Activated naive CD4-positive, alpha-beta T cell treated with anti-CD3 and anti-CD28 coated beads for 36 hours (primary cell): ENCODE measurements at places on chromosomes 12 and 14. TPM values are rescaled to one million over a fixed set of nuclear protein-coding genes. Genes with fewer than 3 reads are reported as not detected.

DNA sequence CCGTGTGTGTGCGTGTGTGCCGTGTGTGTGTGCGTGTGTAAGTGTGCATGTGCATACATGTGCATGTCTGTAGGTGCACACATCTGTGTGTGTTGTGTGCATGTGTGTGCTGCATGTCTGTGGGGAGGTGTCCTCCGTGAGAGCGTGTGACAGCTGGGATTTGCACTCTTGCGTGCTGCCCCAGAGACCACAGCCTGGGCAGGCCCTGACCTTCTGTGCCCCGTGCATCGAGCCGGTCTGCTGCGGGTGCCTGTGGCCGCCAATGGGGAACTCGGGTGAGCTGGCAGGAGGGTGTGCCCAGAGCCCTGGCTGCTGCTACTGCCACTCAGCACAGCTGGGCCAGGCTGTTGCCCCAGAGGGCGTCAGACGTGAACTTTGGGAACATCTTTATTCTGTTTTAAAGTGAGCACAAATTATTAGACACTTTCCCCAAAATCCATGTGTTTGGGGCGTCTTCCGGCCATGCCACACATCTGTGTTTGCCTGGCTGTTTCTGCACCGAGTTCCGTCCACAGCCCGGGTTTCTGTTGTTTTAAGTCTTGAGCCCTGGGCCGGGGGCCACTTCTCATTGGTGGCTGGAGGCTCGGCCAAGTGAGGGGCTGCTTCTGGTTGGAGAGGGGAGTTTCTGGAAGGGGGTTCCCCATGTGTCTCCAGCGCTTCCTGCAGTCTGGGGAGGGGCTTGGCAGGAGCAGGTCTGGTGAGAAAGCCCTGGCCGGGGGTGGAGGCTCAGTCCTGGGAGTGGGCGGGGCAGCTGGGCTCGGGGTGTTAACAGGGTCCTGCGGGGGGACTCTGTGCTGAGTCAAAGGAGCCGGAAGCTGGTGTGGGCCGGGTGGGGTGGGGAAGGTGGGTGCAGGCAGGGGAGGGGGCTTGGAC lies 7.6 kb downstream of the CEP170B start:
- DNase-seq = no peak
- no peak overlapping the region for H3K4me3 ChIP-seq

GRCh38 chr12:104630230-104630670 lies 173.5 kb downstream of the CHST11 start:
- H3K36me3 ChIP-seq = peaks cover 8% of the 10 kb centered on the region
- H3K27me3 ChIP-seq = no peaks in the 10 kb centered on the region
- H3K4me3 ChIP-seq = no peak overlapping the region
- no peak for DNase-seq
- H3K4me1 ChIP-seq = peaks cover 11% of the 10 kb centered on the region

Gene USP44
- total RNA-seq = 6.6 TPM

GRCh38 chr12:131897875-131898274 lies 3.5 kb downstream of the ULK1 start:
- H3K27me3 ChIP-seq = no peaks in the 10 kb centered on the region
- H3K4me1 ChIP-seq = peaks cover 18% of the 10 kb centered on the region
- DNase-seq = no peak
- no peaks in the 10 kb centered on the region for H3K36me3 ChIP-seq

- DNase-seq = no peak
- no peaks in the 10 kb centered on the region for H3K27me3 ChIP-seq
- H3K4me1 ChIP-seq = no peaks in the 10 kb centered on the region
- no peak overlapping the region for H3K4me3 ChIP-seq
- H3K36me3 ChIP-seq = no peaks in the 10 kb centered on the region
These were observed 408.9 kb downstream of the SOX5 start for GRCh38 chr12:23540572-23540971.

Gene TAS2R20
- total RNA-seq = 0.60 TPM

- no peak for DNase-seq
- H3K36me3 ChIP-seq = no peaks in the 10 kb centered on the region
- H3K27me3 ChIP-seq = peaks cover 43% of the 10 kb centered on the region
- peak within 1 kb of the TSS; percentile 14 for H3K4me3 ChIP-seq
These were observed at the start of gene DBX2 for GRCh38 chr12:45050751-45051571. Gene DBX2 (minus strand): TSS chr12:45051099. CDS start chr12:45050927, 172 bp downstream.

GRCh38 chr12:112419297-112420133 lies 768 bp downstream of the PTPN11 start:
- peak overlapping the region; percentile 95 for H3K4me3 ChIP-seq
- peak; percentile 61 for DNase-seq
- peak overlapping the region; percentile 98 for H3K27ac ChIP-seq
- H3K4me1 ChIP-seq = peaks cover 43% of the 10 kb centered on the region
- no peaks in the 10 kb centered on the region for H3K27me3 ChIP-seq

Gene TMCC3
- total RNA-seq = not detected

DNA sequence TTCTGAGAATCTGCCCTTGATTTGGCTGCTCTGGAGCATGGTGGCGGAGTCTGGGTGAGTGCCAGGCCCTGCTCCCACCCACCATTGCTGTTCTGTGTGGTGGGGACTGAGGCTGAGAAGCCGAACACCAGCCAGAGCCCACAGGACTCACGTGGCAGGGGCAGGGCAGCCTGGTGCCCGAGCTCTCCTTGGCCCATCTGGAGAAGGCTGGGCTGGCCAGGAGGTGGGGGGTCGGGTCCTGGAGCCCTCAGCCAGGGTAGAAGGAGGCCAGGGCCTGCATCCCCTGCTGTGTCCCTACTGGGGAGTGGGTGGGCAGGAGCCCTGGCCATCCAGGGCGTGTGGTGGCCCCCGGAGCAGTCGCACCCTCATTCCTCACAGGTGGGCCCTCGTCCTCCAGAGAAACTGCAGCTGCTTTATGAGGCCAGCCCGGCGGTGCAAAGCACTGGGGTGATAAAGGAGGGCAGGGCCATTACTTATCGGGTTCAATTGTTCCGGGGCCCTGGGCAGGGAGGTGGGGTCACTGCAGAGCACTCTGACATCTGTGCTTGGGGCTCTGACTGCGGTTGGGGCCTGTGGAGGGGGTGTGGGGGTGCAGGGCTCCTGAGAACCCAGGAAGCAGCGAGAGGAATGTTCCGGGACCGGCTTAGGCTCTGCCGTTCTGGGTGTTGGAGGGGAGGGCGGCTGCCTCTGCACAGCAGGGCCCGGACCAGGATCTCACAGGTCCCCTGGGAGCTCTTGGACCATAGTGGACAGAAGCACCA lies 217.5 kb upstream of the C14orf180 start:
- peak; percentile 1 for DNase-seq
- H3K27me3 ChIP-seq = no peaks in the 10 kb centered on the region
- H3K27ac ChIP-seq = no peak overlapping the region
- no peaks in the 10 kb centered on the region for H3K4me1 ChIP-seq
- no peaks in the 10 kb centered on the region for H3K36me3 ChIP-seq
- no peak overlapping the region for H3K4me3 ChIP-seq

Gene ENDOU
- 0.15 TPM for total RNA-seq

- no peaks in the 10 kb centered on the region for H3K27me3 ChIP-seq
- peak within 1 kb of the TSS; percentile 72 for H3K4me3 ChIP-seq
- no peak within 1 kb of the TSS for H3K27ac ChIP-seq
- DNase-seq = peak; percentile 36
- H3K4me1 ChIP-seq = peaks cover 21% of the 10 kb centered on the region
- H3K36me3 ChIP-seq = no peaks in the 10 kb centered on the region
These were observed at the start of gene C12orf56 for GRCh38 chr12:64390275-64390851. Gene C12orf56 (minus strand): TSS chr12:64390758. CDS start chr12:64390565, 193 bp downstream.

Gene PCED1B
- total RNA-seq = 138 TPM

DNA sequence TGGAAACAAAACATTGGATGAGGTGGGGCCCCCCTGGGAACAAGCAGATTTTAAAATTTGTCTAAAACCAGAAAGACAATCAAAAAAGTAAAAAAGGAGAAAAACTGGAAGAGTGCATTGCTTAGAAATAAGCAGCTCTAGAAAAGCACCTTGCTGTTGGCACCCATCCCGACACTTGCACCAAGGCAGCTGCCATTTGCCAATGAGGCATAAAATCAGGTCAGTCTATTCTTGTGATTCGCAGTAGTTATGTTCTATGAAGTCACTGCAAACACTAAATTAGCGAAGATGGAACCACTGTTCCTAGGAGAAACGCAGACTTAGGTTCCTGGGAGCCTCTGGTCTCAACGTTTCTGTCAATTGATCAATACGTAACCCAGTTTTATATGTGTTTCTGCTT lies 16.2 kb downstream of the VPS33A start:
- H3K27ac ChIP-seq = peak overlapping the region; percentile 46
- no peak for DNase-seq
- no peaks in the 10 kb centered on the region for H3K27me3 ChIP-seq
- H3K4me3 ChIP-seq = no peak overlapping the region
- peaks cover 11% of the 10 kb centered on the region for H3K4me1 ChIP-seq

GRCh38 chr14:104912053-104912452 lies 12.6 kb upstream of the PLD4 start:
- H3K36me3 ChIP-seq = no peaks in the 10 kb centered on the region
- H3K27ac ChIP-seq = no peak overlapping the region
- H3K4me1 ChIP-seq = no peaks in the 10 kb centered on the region
- no peak for DNase-seq
- peaks cover 14% of the 10 kb centered on the region for H3K27me3 ChIP-seq

- no peak for DNase-seq
- no peak overlapping the region for H3K4me3 ChIP-seq
- H3K27me3 ChIP-seq = peaks cover 3% of the 10 kb centered on the region
- H3K4me1 ChIP-seq = no peaks in the 10 kb centered on the region
- no peak overlapping the region for H3K27ac ChIP-seq
These were observed 113.2 kb downstream of the DENND5B start for GRCh38 chr12:31477687-31478086.

DNA sequence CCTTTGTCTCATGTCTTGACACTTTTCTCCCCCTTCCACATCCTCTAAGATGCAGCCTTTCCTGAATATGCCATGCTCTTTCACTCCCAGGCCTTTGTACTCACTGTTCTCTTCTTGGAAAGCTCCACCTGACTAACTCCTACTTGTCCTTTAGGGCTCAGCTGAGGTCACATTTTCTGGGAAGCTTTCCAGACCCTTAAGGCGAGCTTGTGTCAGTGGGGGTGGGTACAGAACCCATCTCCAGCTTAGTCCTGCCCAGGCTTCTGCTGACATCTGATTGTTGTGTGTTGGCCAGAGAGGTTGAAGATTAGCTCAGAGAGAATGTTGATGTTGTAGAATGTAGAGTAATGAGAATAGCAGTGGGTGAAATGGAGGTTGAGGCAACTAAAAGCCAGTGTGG lies 2.9 kb upstream of the TSFM start:
- no peak overlapping the region for H3K4me3 ChIP-seq
- H3K27me3 ChIP-seq = no peaks in the 10 kb centered on the region
- no peak overlapping the region for H3K27ac ChIP-seq
- no peak for DNase-seq
- peaks cover 11% of the 10 kb centered on the region for H3K36me3 ChIP-seq

DNA sequence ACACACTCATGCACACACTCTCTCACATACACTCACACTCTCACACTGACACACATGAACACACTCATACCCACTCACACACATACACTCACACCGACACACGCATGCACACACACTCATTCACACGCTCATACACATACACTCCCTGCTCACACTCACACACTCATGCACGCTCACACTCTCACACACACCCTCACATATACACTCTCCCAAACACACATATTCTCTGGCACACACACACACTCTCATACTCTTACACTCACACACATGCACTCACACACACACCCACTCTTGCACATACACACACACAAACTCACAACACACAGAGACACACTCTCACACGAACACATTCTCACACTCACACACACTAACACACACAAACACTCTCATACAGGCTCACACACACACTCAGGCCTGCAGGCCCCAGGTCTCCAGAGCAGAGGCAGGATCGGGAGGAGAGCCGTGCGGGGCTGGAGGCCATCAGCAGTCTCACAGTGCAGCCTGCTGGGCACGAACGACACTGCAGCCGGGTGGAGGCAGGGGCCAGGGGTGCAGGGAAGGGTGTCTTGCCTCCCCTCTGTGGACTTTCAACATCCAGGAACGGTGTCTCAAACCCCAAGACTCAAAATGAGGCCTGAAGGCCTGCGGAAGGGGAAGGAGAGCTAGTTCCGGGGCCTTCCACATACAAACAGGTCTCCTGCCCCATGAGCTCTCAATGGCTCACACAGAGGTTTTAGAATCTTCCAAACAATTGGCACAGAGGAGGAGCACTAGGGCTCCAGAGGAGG lies 148.7 kb downstream of the ANO2 start:
- H3K4me1 ChIP-seq = no peaks in the 10 kb centered on the region
- no peak overlapping the region for H3K4me3 ChIP-seq
- no peaks in the 10 kb centered on the region for H3K36me3 ChIP-seq
- H3K27me3 ChIP-seq = no peaks in the 10 kb centered on the region

Gene OR4M1
- total RNA-seq = not detected

- peaks cover 12% of the 10 kb centered on the region for H3K27me3 ChIP-seq
- no peak overlapping the region for H3K27ac ChIP-seq
- no peaks in the 10 kb centered on the region for H3K36me3 ChIP-seq
- H3K4me1 ChIP-seq = no peaks in the 10 kb centered on the region
- no peak overlapping the region for H3K4me3 ChIP-seq
These were observed 9.9 kb downstream of the GPHB5 start for GRCh38 chr14:63308723-63309317.

DNA sequence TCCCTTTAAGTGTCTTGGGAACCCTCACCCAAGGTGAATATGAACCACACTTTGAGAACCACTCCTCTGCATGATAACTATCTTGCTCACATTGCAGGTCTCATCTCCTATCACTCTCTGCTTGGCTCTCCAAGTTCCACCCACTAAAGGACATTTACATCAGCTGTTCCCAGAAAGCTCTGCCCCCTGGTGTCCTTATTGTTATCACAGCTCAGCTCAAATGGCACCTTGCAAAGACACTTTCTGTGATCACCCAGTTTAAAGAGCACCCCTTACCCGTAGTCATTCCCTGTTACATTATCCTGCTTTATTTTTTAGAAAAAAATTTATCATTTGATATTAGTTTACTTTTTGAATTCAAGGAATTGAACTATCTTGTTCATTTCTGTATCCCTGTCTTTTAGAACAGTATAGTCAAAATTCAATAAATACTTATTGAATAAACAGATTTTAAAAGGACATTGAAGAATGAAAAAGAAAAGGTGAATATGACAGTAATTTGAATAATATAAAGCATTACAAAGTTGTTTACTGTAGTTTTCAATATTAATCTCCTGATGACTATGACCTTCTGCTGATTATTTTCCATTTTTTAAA lies 20.5 kb upstream of the GUCY2C start:
- H3K27ac ChIP-seq = no peak overlapping the region
- no peaks in the 10 kb centered on the region for H3K36me3 ChIP-seq
- H3K4me3 ChIP-seq = no peak overlapping the region
- DNase-seq = peak; percentile 68

Gene CDKL1
- total RNA-seq = 1.5 TPM

DNA sequence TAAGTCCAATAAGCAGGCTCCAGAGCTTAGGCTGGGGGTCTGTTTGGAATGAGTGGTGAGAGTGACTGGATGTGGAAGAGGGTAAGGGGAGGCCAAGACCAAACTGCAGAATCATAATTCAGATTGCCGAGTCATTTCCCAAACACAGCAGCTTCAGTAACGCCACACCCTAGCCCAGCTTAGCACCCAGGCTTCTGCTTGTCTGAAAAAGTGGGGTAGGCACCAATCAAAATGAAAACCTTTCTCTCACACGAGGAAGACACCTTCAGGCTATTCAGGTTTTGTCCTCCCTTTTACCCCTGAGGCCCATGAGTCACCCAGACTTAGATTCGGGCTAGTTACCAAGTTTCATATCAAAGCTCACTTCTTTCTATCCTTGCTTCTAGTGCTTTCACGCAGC lies 306.1 kb downstream of the DAD1 start:
- no peak for DNase-seq
- no peaks in the 10 kb centered on the region for H3K27me3 ChIP-seq
- no peaks in the 10 kb centered on the region for H3K36me3 ChIP-seq
- no peak overlapping the region for H3K27ac ChIP-seq

Gene ABCC9
- total RNA-seq = not detected

GRCh38 chr12:117101953-117102799 lies 3.0 kb upstream of the TESC start:
- DNase-seq = no peak
- H3K4me3 ChIP-seq = no peak overlapping the region
- peaks cover 21% of the 10 kb centered on the region for H3K27me3 ChIP-seq
- no peaks in the 10 kb centered on the region for H3K36me3 ChIP-seq
- H3K4me1 ChIP-seq = peaks cover 13% of the 10 kb centered on the region
- H3K27ac ChIP-seq = no peak overlapping the region
